Nasal cavity respiratory epithelium epithelial cell of viscerocranial mucosa (primary cell): ENCODE measurements at places on chromosomes 12 and 14. TPM values are rescaled to one million over a fixed set of nuclear protein-coding genes. Genes with fewer than 3 reads are reported as not detected.

The GLT8D2 gene
- 1.6 and 2.1 TPM in 2 replicates for total RNA-seq

The HHIPL1 gene
- 1.0 and 1.7 TPM in 2 replicates for total RNA-seq

The FLVCR2 gene
- 0.68 and 1.2 TPM in 2 replicates for total RNA-seq

The CLEC2B gene
- 4.1 and 5.0 TPM in 2 replicates for total RNA-seq

The HAL gene
- 0.68 and 0.78 TPM in 2 replicates for total RNA-seq

The MYF5 gene
- total RNA-seq = not detected in 2 replicates

The CCND2 gene
- 249 and 328 TPM in 2 replicates for total RNA-seq

The BATF gene
- total RNA-seq = 9.6 TPM in 1 of 2 replicates, not detected in the other

The TBK1 gene
- total RNA-seq = 22.9 and 25.4 TPM in 2 replicates

The APPL2 gene
- 22.9 and 33.3 TPM in 2 replicates for total RNA-seq

The HCAR3 gene
- 0.68 and 4.0 TPM in 2 replicates for total RNA-seq

The JPH4 gene
- total RNA-seq = not detected in 2 replicates

The MUCL1 gene
- not detected in 2 replicates for total RNA-seq

The PRH2 gene
- 0.34 TPM in 1 of 2 replicates, not detected in the other for total RNA-seq

The MOAP1 gene
- total RNA-seq = 20.2 and 21.6 TPM in 2 replicates

The NTS gene
- total RNA-seq = not detected in 2 replicates

The RAD9B gene
- total RNA-seq = 0.34 and 0.57 TPM in 2 replicates

The IL31 gene
- total RNA-seq = not detected in 2 replicates

The CD4 gene
- 0.21 TPM in 1 of 2 replicates, not detected in the other for total RNA-seq
